ENCODE measurements at places on chromosomes 7 and 10. TPM values are rescaled to one million over a fixed set of nuclear protein-coding genes. Genes with fewer than 3 reads are reported as not detected.

PON3 gene
- polyA plus RNA-seq, result 0.69 TPM

- no peak for DNase-seq
These were observed 345.9 kb upstream of the SMIM30 start for GRCh38 chr7:113464096-113464855.

SPDYE8 gene
- not detected for polyA plus RNA-seq

DNA sequence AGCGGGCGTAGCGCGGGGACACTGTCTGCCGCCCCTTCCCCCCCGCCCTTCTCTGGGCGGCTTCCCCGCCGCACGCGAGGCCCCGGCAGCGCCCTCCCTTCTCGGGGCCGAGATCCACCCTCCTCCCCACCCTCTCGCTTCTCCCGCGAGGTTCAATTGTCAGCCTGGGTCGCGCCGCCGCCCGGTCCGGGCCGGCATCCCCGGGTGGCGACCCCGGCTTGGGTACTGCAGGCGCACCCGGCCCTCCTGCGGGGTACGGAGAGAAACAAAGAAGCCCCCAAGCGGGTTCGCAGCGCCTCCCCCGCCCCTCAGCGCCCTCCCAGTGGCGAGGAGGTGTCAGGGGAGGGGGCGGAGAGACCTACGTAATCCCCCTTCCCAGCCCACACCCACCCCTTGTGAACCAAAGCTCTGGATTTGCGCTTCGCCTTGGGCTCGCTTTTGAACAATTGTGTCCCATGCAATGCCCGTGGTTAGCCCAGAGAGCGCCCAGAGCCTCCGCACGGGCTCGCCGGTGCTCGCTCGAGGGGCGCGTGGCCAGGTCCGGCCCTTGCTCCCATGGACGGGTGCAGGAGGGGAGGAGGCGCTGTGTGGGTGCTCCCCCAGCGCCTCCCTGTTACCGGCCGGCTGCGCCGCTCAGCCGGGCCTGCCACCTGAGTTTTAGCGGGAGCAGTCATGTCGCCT is 634 bp downstream of the HECW1 start:
- peak; percentile 37 for DNase-seq

SLC18A3 gene
- not detected for polyA plus RNA-seq

CAV2 gene
- polyA plus RNA-seq, result 402 TPM

DNA sequence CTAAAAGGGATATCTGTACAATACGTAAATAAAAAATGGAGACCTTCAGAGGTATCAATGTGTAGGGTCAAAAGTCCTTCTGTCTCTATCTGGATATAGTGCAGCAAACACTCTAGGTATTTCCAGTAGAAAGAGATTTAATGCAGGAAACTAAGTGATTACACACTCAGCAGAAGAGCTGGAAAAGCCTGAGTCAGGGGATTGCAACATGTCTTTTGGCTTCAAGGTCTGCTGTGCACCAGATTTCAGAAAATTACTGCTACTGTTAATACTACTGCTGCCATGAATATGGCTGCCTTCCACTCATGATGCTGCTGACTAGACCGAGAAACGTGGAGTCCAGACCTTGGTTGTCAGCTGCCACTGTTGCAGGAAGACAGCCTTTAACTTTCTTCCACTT is 94.9 kb upstream of the DLX6 start:
- peak; percentile 24 for DNase-seq

DNA sequence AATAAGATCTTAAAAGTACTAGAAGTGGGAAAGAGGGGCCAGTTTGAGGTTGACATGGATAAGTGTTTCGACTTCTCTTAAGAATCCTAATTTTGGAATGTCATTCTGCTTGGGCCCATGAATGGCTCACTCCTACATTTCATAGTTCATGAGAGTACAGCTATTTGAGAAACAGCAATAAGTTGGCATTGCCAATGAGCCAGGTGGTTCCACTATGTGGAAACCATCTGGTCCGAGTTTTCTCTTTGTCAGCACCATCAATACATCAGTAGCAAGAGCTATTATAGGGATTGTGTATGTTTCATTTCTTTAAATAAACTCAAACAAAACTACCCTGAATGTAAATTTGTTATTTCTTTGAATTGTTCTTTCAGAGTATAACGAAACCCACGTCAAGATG is 78.1 kb upstream of the NEBL start:
- DNase-seq, result no peak

GRCh38 chr10:50622706-50623662 is 772 bp downstream of the SGMS1 start:
- no peak for DNase-seq

WNT16 gene
- polyA plus RNA-seq, result not detected

HOXA5 gene
- 8.6 TPM for polyA plus RNA-seq

DNA sequence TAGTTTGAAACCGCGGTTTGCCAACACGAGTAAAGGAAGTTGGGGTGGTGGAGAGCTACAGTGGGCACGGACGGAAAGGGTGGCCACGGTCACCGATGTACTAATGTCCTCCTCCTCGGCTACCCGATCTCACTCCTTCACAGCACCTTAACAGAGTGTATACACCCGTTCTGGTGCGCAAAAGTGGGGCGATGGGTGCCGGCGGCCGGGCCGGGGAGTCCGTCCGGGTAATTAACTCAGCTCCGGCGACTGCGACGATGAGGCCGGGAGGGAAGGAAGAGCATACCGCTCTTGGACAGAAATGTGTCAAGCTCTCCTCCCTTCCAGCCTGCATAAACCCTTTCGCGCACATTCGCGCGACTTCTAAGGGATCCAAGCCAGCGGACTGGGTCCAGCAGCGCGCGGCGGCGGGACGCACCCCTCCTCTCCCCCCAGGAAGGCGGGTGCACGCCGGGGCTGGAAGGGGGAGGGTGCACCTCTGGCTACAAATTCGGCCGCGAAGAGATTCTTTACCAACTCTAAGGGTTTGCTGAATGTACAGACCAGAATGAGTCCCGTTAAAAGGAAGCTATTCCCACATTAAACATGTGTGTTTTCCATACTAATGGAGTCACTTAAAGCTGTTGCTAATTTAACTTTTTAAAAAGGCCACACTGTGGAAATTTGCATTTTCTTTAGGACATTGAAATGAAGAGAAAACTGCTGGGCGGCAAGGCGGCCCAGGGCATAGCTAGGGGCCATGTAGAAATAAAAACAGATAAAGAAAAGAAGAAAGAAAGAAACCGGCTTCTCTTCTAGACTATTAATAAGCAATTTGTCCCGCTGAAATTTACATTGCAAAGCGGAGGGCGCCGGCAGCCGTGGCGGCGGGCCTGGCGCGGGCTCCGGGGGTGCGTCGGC is 6.6 kb upstream of the EBF3 start:
- no peak for DNase-seq

HHEX gene
- polyA plus RNA-seq, result 0.16 TPM

DNA sequence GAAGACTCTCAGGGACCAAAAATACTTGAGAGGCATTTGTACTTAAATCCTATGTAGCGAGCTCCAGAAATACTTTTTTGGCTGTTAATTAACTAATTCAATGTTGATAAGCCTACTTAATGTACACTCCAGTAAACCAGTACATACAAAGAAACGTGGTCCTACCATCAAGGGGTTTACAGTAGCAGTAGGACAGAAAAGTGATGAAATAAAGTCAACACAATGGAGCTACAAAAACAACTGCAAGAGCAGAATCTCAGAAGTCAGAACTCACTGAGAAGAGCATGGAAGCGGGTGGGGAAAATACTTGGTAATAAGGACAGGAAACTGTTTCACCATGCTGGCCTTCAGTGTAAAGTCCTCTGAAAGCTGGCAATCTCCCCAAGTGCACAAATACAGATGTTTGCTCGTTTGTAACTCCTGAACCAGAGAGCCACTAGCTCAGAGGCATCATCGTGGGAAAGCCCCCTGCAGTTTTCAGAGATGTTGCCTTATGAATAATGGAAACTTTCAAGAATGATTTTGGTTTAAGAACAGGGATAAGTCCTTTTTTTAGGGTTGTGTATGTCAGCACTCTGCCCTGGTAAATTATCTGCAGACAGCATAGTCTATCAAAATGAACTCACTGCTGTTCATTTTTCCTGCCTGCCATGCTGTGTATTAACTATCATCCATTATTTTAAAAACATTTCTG is 233.2 kb downstream of the SORCS1 start:
- DNase-seq, result no peak

- DNase-seq, result no peak
These were observed 340.6 kb downstream of the SH2D4B start for GRCh38 chr10:80878330-80878729.

CLIP2 gene
- polyA plus RNA-seq, result 7.2 TPM

GCK gene
- polyA plus RNA-seq, result not detected

DNA sequence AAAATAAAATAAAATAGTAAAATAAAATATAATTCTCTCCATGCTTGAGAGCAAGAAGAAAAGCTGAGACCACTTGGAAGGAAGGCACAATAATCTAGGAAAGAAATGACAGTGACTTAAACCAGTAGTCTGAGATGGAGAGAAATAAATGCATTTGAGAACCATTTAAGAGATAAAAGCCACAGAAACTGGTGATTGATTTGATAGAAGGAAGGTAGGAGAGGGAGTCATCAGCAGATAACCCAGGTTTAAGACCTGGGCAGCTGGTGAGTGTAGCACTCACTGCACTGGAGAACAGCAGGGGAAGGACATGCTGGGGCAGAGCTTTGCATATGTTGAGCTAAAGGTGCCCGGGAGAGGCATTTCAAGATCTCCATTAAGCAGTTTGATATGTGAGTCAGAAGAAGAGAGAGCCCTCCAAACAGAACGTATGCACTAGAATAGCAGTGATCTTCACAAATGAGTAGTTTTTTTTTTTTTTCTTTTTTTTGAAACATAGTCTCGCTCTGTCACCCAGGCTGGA is 268.0 kb downstream of the DYNC1I1 start:
- DNase-seq, result peak; percentile 8

CC2D2B gene
- 0.08 TPM for polyA plus RNA-seq

- DNase-seq, result no peak
These were observed 2.8 kb downstream of the LIPM start for GRCh38 chr10:88805361-88805760.

DNA sequence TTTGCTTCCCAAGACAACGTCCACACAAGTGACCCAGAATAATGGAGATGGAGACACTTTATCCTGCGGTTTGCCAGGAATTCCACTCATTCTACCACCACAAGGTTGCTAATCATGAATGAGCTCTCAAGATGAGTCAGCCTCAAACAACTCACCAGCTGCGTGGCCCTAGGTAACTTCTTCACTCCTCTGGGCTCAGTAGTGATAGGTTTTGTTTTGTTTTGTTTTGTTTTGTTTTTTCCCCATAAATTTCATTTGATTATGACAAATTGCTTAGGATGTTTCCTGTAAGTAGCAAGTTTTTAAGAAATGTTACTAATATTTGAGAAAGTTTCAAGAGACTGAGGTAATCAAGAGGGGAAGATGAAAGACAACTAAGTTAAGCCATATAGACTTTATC is 286.8 kb downstream of the PARD3 start:
- peak; percentile 91 for DNase-seq

WEE2 gene
- polyA plus RNA-seq, result not detected

CYP26C1 gene
- 0.02 TPM for polyA plus RNA-seq
